ENCODE measurements at places on chromosomes 3 and 15. TPM values are rescaled to one million over a fixed set of nuclear protein-coding genes. Genes with fewer than 3 reads are reported as not detected.

DNA sequence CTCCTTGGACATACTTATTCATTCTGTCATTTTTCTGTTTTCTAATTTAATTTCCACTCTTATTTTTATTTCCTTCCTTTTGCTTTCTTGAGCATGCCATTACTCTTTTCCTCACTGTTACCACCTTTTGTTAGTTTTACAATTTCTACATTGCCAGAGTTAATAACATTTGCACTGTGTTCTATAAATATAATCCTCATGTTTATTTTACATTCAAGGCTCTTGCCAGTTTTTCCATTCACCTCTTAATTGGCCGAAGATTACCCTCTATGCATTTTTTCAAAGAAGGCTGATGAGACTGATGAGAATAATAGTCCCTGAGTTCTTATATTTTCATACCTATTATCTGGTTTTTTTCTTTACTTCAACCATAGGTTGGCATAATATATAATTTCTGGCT is 10.5 kb downstream of the BTD start:
- peak overlapping the region; percentile 2 for H3K27ac ChIP-seq
- H3K27me3 ChIP-seq, result no peaks in the 10 kb centered on the region
- DNase-seq, result no peak
- peaks cover 73% of the 10 kb centered on the region for H3K4me1 ChIP-seq

GRCh38 chr15:77516076-77516475 is 95.4 kb downstream of the HMG20A start:
- H3K4me1 ChIP-seq, result no peaks in the 10 kb centered on the region
- no peaks in the 10 kb centered on the region for H3K36me3 ChIP-seq
- no peak overlapping the region for H3K4me3 ChIP-seq
- H3K27ac ChIP-seq, result no peak overlapping the region
- no peaks in the 10 kb centered on the region for H3K27me3 ChIP-seq
- DNase-seq, result no peak

DNA sequence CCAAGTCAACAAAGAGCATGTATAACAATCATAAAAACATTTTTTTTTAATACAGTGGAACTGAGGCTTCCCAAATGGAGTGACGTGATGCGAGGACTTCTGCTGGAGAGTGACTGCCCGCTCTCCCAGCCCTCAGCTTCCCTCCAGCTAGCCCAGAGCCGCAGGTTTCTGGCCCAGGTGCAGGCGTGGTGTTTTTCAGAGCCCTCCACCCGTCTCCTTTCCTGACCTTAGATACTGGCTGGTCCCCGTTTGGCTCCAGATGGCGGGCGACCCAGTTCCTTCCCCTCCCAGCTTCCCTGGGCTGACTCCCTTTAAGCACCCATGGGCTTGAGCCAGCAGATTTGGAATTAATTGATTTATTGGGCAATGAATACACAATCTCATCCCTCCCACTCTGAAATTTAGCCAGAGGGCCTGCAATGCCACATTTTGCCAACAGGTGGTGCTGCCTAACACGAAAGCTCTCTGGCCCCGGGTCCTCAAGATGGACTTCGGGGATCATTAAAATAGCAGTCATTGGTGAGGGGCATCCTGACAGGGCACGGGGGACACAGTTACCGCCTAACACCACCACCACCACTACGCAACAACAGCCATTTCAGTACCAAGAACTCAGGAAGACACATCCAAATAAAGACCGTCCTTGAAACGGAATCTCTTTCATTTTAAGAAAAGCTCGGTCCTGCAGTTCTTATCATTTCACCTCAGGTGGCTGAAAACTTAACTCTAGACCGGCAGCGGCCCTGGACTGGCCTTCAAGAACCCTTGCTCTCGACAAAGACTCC is 47.5 kb upstream of the MUC4 start:
- peak overlapping the region; percentile 4 for H3K4me3 ChIP-seq
- H3K27me3 ChIP-seq, result no peaks in the 10 kb centered on the region
- no peak for DNase-seq
- H3K4me1 ChIP-seq, result peaks cover 16% of the 10 kb centered on the region
- H3K36me3 ChIP-seq, result no peaks in the 10 kb centered on the region
- no peak overlapping the region for H3K27ac ChIP-seq

DNA sequence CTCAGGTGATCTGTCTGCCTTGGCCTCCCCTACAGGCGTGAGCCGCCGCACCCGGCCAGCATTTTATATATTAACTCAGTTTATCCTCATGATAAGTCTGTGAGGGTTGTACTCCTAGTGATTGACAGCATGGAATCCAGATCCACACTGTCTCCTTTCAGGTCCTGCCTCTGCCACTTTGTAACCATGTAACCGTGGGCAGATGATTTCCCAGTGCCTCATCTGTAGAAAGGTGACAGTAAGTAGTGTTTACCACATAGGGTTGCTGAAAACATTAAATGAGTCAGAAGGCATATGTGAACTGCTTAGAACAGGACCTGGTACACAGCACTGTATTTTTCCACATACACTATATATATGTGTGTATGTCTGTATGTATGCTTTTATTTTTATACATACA is 2.4 kb downstream of the FYTTD1 start:
- H3K4me1 ChIP-seq, result no peaks in the 10 kb centered on the region
- no peak overlapping the region for H3K4me3 ChIP-seq
- DNase-seq, result no peak
- H3K36me3 ChIP-seq, result peaks cover 2% of the 10 kb centered on the region
- H3K27me3 ChIP-seq, result no peaks in the 10 kb centered on the region

DNA sequence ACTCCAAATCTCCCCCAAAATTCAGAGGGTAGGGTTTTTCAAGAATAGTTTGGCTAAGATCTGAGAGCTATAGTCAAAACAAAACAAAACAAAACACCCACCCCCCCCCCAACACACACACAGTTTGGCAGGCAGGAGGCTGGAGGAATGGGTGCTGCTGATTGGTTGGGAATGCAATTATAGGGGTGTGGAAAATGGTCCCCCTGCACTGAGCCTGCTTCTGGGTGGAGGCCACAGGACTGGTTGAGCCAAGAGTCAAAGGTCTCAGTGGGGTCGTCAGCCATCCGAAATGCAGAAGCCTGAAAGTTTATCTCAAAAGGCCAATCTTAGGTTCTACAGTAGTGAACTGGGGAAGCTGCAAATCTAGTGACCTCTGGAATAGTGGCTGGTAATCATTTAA is 2.5 kb upstream of the HACD2 start:
- no peaks in the 10 kb centered on the region for H3K36me3 ChIP-seq
- no peak overlapping the region for H3K4me3 ChIP-seq
- no peaks in the 10 kb centered on the region for H3K27me3 ChIP-seq
- H3K27ac ChIP-seq, result no peak overlapping the region
- H3K4me1 ChIP-seq, result peaks cover 7% of the 10 kb centered on the region

DNA sequence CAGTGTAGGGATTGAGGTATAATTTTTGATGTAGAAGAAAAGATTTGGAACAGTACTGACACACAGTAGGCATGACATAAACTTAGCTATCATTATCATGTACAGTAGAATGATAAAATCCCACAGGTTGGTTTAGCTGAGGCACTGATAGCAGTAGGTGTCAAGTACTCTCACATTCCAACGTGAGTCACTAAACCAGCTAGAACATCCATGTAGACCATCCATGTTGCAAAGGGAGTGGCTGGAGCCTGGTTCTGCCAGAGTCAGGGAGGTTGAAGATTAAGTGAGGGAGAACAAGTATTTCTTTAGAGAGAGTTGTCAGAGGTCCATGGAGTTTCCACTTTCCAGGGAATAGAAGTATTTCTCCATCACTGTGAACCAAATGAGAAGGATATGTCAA is 157.2 kb upstream of the TMEM108 start:
- DNase-seq, result no peak
- no peaks in the 10 kb centered on the region for H3K4me1 ChIP-seq
- H3K27me3 ChIP-seq, result no peaks in the 10 kb centered on the region
- H3K36me3 ChIP-seq, result no peaks in the 10 kb centered on the region

DNA sequence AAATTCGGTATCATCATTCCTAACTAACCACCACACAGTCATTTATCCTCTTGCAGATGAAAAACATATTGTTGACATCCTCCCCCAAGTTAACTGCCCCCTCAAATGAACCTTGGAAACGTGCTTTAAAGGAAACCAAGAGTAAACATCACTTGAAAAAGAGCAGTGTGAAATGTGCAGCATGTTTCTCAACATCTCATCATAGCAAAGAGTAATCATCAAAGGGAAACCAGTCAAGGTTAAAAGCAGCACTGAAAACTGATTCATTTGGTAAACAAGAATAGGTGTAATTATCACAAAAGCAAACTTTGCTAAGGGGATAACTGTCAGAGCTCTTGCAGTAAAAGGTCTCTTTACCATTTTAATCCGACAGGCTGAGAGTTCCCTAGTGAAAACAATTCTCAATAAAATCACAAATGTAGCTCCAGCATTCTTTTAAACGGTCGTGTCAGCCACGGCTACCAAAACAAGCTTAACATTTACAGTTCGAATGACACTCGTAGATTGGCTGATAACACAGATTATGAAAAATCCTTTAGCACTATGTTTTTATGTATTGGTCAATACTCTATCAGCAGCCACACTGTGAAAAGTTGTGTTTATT is 461.0 kb downstream of the GBE1 start:
- DNase-seq, result no peak
- H3K27me3 ChIP-seq, result no peaks in the 10 kb centered on the region
- H3K36me3 ChIP-seq, result no peaks in the 10 kb centered on the region
- H3K27ac ChIP-seq, result no peak overlapping the region
- no peaks in the 10 kb centered on the region for H3K4me1 ChIP-seq

DNA sequence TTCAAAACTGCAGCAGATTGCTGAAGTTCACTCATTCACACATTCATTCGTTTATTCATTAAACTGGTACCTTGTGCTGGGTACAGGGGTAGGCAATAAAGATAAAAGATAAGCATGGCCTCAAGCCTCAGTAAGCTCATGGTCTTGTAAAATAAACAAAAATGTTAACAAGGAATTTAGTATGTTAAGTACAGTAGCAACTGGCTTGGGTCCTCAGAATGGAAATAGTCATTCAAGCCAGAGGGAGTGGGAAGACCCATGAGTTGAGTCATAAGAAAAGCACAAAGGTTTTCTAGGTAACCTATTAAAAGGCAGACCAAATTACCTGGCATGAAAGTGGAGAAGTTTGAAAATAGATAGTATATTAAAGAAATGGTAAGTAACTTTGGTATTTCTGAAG is 163.3 kb downstream of the CDIN1 start:
- H3K36me3 ChIP-seq, result no peaks in the 10 kb centered on the region
- no peak overlapping the region for H3K27ac ChIP-seq
- no peaks in the 10 kb centered on the region for H3K27me3 ChIP-seq

SI gene
- not detected for total RNA-seq

DNA sequence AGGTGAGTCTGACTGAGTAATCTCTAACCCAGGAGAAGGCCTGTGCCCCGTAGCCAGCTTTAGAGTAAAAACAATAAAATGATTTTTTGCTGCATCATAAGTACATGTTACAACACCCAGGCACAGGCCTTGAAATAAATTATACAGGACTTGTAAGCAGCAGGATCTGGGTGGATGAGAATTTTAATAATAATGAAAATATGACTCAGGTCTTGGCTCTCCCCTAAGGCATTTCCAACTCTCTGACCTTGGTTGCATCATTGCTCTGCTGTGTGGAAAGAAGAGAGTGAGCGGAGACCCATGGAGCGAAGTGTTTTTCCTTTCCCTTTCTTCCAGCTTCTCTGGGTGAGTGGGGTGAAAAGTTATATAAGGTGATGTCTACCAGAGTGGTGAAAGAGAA is 44.6 kb downstream of the EOMES start:
- H3K4me3 ChIP-seq, result no peak overlapping the region
- no peak for DNase-seq
- H3K36me3 ChIP-seq, result no peaks in the 10 kb centered on the region

GRCh38 chr3:28615071-28615470 is 266.4 kb upstream of the AZI2 start:
- no peak overlapping the region for H3K4me3 ChIP-seq
- no peaks in the 10 kb centered on the region for H3K4me1 ChIP-seq
- no peak overlapping the region for H3K27ac ChIP-seq
- no peaks in the 10 kb centered on the region for H3K36me3 ChIP-seq
